ENCODE measurements at places on chromosomes 4 and X.

- DNase-seq: no peak
Observed at GRCh38 chr4:56757821-56758411, 63.6 kb downstream of the SPINK2 start.

DNA sequence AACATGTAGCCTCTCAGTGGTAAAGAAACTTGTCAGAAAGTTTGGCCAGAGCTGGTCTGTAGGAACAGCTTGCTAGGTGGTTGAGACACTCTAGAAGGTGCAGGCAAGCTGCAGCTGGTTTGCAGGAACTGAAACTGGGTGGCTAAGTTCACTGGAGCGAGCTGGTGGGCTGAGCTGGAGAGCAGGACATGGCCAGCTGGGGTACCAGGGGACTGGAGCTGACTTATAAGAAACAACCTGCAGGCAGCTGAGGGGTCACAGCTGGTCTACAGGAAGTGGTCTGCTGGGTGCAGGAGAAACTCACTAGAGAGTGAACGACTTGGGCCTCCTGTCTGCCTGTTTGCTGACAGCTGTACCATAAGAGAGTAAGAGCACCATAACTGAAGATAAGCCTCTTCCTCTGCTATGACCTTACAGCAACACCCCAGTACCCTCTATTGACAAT, 157.1 kb upstream of the LNX1 start:
- DNase-seq: no peak

GRCh38 chrX:53223068-53223693, 1.8 kb downstream of the KDM5C start:
- DNase-seq: no peak

- peak; percentile 16 for DNase-seq
Observed at GRCh38 chr4:121898150-121898549, 27.9 kb upstream of the BBS7 start.

DNA sequence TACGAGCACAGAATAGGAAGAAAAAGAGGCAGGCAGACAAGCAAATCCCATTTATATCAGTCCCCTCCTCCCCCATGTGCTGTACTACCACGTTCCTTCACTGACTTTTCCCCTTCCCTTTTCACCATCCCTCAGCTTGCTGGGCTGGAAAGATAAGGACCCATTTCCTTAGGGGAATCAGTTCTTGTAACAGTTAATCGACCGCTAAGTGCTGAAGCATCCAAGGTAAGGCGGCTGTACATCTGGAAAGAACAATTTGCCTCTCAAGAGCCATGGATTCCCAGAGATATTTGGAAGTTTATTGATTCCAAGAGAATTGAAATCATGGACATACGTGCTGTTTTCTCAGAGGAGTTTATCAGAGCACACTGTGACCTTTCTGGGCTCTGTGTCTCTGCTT, 1688.0 kb downstream of the STIM2 start:
- no peak for DNase-seq

GRCh38 chr4:3449574-3450534, 8.1 kb downstream of the HGFAC start:
- no peak for DNase-seq

GRCh38 chr4:123506011-123506695, 109.6 kb downstream of the SPRY1 start:
- DNase-seq: no peak

DNA sequence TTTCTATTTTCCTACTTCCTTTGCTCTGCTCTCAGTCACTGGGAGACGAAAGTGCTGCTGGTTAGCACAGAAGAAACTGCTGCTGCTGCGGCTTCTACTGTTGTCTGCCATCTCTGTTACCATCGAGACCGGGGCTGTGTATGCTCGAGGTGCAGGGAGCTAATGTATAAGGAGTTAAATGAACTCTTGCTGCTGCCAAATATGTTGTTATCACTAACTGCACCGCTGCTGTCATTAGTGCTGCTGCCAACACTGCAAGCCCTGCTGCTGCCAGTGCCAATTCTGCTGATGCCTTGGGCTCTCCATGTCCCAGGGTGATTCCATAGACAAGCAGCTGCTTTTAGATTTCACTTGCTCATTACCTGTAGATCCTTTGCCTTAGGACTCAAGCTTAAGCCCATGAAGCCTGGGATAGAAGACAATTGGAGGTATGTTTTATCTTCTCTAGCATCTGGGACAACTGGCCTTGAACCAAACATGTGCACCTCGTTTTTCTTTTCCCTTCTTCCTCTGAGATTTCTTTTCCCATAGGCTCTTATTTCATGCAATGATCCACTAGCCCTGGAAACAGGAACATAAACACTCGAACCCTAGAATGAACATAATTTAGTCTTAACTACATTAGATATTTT, 107.8 kb downstream of the CCSER1 start:
- DNase-seq: no peak

- DNase-seq: peak; percentile 52
Observed at GRCh38 chrX:63809173-63809572, 24.2 kb upstream of the ARHGEF9 start.

DNA sequence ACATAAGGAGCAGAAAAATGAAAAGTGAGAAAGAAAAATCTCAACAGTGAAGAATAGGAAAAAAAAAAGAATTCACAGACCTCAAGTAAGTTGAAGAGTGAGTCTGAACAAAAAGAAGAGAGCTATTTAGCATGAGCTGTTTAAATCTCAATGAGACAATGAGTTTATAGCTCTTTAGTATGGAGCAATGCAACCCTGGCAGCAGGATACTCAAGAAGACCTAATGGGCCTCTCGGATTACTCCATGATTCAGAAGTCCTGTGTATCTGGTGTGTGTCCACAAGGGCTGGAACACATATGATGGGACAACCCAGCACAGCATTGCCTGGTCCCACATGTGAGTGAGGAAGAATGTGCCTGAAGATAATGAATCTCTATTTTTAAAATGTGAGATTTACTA, 563.1 kb upstream of the INTU start:
- DNase-seq: no peak

DNA sequence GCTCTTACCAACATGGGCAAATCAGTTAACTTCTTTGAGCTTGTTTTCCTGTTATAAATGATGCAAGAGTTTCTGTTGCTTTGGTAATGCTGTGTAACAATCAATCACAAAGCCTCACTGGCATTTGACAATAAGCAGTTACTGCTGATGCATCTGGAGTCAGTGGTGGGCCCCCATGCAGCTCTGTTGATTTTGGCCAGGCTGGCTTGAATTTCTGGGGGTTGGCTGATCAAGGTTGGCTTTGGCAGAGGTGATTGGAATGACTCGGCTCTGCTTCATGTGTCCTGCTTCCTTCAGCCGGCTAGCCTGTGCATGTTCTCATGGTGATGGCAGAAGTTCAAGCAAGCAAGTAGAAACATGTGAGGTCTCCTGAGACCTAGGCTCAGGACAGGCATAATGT, 90.4 kb downstream of the PHEX start:
- no peak for DNase-seq

DNA sequence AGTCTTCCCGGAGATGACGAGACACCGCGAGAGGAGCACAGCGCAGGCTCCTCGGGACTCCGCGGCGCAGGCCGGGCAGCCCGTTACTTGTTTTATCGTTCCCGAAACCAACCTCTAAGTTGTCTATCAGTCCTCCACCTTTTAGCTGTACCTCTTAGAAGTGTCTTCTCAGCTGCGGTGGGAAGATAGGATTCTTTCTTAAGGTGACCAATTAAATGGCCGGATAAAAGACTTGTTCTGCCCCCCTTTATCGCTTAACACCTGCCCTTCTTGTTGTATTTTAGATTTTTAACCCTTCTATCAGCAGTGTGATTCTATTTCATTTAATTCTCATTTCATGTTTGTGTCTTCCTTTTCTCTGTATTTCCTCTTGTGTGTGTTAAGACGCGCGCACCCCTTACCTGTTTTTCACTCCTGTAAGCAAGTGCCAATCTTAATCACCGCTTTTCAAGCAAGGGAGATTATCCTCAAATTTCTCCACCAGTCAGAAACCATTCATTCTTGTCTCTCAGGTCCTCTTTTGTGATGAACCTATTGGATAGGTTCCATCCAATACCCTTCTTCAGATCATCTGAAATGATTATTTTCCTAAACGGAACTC, at the start of gene SLC9B2:
Gene SLC9B2 (minus strand): TSS at position 15 of the 601 bp plus-strand sequence. CDS start 9,211 bp downstream, outside the sequence.
- no peak for DNase-seq

- no peak for DNase-seq
Observed at GRCh38 chr4:73309211-73309610, 50.6 kb upstream of the ANKRD17 start.

- DNase-seq: no peak
Observed at GRCh38 chrX:23855569-23855968, 52.2 kb downstream of the APOO start.

DNA sequence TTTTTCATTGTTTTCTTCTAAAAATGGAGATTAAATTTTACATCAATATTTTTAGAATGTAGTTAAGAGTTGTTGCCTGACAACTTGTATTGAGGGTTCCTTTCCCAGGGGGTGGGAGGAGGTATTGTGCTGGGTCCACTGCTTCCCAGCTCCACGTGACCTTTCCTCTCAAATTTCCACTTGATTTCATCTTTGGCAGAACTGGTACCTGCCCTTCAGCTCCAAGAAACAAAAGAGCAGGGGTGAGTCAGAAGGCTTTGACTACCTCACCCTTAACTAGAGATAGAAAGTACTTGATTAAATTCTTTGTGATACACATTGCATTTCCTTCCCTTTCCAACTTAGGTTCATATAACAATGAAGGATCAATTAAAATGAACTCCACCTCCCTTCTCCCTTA, 19.7 kb downstream of the TRIM2 start:
- DNase-seq: peak; percentile 15

DNA sequence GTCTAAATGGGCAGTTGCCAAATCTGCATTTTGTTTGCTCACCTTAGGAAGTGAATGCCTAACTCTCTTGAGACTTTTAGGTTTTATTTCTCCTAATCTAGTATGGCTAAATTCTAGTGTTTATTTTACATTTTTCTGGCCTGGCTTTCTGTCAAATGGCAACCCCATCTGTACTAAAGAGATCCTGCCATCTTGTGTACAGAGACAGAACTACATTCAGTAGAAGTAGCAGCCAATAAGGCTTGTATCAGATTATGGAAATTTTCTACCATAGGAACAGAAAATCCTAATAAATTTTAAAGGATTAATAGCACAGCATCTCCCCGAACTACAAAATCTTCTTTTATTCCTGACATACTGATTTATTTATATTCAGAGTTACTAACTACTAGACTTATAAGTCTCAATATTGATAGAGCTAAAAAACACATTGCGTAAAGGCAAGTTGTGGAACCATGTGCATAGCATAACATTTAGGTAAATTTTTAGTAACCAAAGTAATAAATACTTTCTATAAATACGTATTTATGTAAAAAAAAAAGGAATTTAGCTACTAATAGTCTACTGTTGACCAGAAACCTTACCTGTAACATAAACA, 45.5 kb downstream of the TMEM144 start:
- DNase-seq: no peak

GRCh38 chr4:4383085-4383484, 3.8 kb upstream of the NSG1 start:
- DNase-seq: no peak

GRCh38 chr4:57154191-57154590, 44.0 kb upstream of the IGFBP7 start:
- DNase-seq: no peak

- DNase-seq: no peak
Observed at GRCh38 chr4:183146478-183146877, 47.4 kb downstream of the WWC2 start.

GRCh38 chrX:11908371-11908770, 150.3 kb downstream of the MSL3 start:
- DNase-seq: no peak

DNA sequence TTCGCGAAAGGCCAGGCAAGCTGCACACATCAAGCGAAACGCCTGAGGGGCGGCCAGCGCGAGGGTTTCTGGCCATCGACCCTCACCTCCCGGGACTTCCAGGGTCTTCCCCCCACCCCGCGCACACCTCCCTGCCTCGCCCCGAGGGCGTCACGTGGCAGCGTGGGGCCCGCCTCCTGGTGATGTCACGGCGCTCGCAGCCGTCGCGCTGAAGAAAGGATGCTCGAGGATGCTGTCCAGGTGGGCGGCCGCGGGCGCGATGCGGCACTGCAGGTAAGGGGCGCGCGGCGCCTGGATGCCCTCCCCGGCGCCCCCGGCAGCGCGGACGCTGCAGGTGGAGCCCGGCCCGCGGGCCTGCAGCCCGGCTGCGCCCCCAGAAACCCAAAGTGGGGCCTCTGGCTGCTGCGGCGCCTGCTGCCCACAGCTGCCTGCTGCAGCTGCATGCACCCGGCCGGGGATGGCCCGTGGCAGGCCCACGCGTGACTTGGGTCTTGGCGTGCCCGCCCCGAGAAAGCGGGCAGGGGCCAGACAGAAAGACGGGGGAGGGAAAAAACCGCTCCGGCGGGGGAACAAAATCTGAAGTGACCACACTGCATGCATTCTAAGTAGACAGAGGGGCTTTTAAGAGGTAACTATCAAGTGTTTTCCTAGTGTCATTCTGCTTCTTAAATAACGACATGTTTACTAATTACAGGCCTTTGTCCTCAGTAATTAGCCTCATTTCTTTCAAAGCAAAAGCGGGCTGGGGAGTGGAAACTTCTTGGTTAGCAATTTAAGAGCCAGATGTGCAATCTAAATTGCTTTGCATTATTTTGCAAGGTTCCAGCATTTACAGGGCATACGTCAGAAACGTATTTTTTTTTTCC, 1.7 kb downstream of the CLCN4 start:
- peak; percentile 19 for DNase-seq

- peak; percentile 37 for DNase-seq
Observed at GRCh38 chrX:118807151-118808017, 16.2 kb upstream of the ZCCHC12 start.

DNA sequence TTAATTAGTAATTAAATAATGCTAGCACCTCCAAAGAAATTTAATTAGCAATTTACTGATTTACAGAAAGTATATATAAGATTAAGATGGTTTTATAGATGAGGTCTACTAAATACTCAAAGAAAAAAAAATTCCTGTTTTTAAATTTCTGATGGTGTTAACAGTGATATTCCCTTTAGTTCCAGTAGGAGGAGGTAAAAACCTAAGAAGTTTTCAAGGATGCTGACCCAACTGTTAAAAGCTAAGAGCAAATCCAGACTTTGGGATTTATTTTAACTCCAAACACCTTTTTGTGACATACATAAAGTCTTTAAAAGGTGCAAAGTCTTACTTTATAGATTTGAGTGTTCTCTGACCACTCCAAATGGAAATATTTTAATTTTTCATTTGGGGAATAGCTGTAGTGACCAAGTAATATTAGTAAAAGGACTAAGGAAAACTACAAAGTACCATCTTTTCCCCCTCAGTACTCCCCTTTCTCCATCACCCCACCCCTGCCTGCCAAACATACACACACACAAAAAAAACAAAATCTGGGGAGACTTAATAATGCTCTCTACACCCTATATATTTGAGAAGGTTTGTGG, 34.2 kb upstream of the CSN1S1 start:
- no peak for DNase-seq

- no peak for DNase-seq
Observed at GRCh38 chrX:147850875-147851274, 60.8 kb upstream of the FMR1 start.

DNA sequence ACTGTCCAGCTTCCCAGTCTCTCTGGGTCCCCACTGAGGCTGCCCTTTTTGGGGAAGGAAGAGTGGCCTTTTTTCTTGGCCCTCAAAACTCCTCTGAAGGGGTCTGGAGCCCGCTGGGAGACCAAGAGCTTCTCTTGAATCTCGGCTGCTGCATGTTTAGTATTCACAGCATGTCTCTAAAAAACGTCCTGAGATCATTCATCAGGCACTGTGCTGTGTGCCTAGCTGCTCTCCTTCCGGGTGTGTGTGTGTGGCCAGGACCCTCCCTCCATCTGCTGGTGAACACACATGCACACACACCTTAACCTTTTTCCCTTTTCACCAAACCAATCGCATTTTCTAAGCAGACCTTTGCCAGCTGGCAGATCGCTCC, 841 bp upstream of the FRMPD3 start:
- no peak for DNase-seq

GRCh38 chr4:17250591-17250990, 261.3 kb downstream of the QDPR start:
- no peak for DNase-seq
